Activated naive CD8-positive, alpha-beta T cell treated with anti-CD3 and anti-CD28 coated beads, Interleukin-2, amount 10 ng/mL, durations not matched to agents 7 days and 5 days (primary cell): ENCODE measurements at places on chromosomes 16 and 17.

GRCh38 chr17:55289106-55289446 lies 24.3 kb downstream of the HLF start:
- no peaks in the 10 kb centered on the region for H3K36me3 ChIP-seq
- H3K4me3 ChIP-seq, result no peak overlapping the region
- no peak for DNase-seq

DNA sequence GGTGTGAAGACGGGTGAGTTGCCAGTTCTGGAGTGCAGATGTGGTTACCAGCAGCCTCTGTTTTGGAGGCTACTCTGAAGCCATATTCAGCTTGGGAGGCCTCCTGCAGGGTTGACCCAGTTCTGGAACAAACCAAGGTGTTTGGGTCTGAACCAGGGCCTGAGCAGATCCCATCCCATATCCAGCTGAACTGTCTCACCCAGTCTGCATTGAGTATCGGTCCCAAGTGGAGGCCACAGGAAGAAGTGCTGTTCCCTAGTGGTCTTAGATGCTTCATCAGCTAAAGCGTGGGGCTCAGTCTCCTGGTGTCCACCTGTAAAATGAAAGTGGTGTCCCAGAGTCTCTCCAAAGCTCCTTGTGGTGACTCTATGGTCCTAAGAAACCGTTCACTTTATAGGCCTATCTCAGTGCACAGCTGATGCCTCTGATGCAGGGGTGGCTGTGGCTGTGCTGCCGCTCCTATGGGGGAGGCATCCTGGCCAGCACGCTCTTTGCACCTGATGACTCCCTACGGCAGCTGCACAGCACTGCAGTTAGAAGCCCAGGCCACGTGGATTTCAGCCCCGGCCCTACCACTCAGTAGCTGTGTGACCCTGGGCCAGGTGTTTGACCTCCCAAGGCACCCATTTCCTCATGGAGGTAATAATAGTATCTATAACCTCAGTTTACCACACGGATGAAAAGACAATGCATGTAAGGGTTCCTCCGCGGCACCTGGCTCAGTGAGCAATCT lies 21.0 kb downstream of the CBX4 start:
- no peak for DNase-seq
- H3K36me3 ChIP-seq, result no peaks in the 10 kb centered on the region
- no peak overlapping the region for H3K4me3 ChIP-seq
- peaks cover 61% of the 10 kb centered on the region for H3K27me3 ChIP-seq
- peaks cover 5% of the 10 kb centered on the region for H3K4me1 ChIP-seq

- H3K4me1 ChIP-seq, result peaks cover 44% of the 10 kb centered on the region
- peaks cover 23% of the 10 kb centered on the region for H3K36me3 ChIP-seq
- H3K27me3 ChIP-seq, result peaks cover 2% of the 10 kb centered on the region
- H3K27ac ChIP-seq, result peak overlapping the region; percentile 51
- no peak for DNase-seq
Observed at GRCh38 chr17:8225813-8226535, 15.6 kb upstream of the AURKB start.

DNA sequence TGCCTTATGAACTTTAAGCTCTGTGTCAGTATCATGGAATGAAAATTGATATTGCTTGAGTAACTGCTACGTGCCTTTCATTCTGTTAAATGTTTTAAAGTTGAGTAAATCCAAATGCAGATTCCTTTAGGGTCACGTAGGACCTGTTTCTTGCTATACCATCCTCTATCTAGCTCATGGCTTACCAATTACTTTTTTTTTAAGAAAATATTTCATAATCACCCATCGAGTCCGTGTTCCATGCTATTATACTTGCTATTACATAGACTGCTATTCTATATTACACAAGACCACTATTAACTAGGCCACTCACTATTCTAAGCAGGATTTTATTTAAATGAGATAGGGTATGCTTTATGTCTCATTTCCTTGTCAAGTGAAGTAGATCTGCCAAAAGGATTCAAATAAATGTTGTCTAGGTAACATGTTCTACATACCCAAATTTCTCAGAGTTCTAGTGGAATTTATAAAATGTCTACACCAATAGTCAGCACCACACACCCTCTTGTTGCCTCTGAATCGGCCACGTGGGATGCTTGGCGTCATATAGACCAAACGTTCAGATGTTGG lies 11.9 kb downstream of the ANKFN1 start:
- H3K4me3 ChIP-seq, result no peak overlapping the region
- H3K27ac ChIP-seq, result no peak overlapping the region
- DNase-seq, result no peak
- no peaks in the 10 kb centered on the region for H3K27me3 ChIP-seq
- no peaks in the 10 kb centered on the region for H3K36me3 ChIP-seq

GRCh38 chr17:21292867-21293830 lies 8.6 kb downstream of the MAP2K3 start:
- peaks cover 2% of the 10 kb centered on the region for H3K36me3 ChIP-seq
- no peak overlapping the region for H3K27ac ChIP-seq
- H3K4me3 ChIP-seq, result no peak overlapping the region
- no peaks in the 10 kb centered on the region for H3K27me3 ChIP-seq
- H3K4me1 ChIP-seq, result peaks cover 12% of the 10 kb centered on the region

DNA sequence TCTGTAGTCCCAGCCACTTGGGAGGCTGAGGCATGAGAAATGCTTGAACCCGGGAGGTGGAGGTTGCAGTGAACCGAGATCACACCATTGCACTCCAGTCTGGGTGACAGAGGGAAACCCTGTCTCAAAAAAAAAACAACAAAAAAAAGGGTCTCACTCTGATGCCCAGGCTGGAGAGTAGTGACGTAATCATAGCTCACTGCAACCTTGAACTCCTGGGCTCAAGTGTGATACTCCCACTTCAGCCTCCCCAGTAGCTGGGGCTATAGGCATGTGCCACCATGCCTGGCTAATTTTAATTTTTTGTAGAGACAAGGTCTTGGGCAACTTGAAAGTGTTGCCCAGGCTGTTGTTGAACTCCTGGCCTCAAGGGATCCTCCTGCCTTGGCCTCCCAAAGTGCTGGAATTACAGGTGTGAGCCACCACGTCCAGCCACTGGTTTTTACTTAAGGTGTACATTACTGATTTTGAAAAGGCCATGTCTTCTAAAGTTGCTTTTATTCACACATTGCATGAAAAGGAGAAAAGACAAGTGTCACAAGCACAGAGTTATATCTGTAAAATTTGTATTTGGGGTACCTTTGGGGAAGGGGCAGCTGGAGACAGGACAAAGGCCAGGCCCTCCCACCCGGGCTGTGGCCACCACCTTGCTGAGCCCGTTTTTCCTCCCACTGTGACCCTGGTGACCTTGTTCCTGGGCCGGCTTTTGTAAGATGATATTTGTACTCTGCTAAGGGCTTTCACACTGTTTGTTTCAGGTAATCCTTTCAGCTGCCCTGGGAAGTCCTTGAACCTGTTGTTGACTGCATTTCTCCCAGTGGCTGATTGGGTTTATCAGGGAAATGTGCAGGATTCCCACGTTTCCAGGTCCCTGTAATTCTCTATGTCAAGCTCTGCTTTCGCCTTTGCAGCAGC lies 11.5 kb downstream of the GPT2 start:
- H3K27ac ChIP-seq, result no peak overlapping the region
- H3K36me3 ChIP-seq, result peaks cover 2% of the 10 kb centered on the region
- H3K4me3 ChIP-seq, result no peak overlapping the region

- no peaks in the 10 kb centered on the region for H3K4me1 ChIP-seq
- H3K27ac ChIP-seq, result no peak overlapping the region
- no peak overlapping the region for H3K4me3 ChIP-seq
- DNase-seq, result no peak
Observed at GRCh38 chr16:79970551-79971236, 370.2 kb upstream of the MAF start.

- H3K27me3 ChIP-seq, result no peaks in the 10 kb centered on the region
- H3K4me3 ChIP-seq, result no peak overlapping the region
- H3K4me1 ChIP-seq, result no peaks in the 10 kb centered on the region
- H3K36me3 ChIP-seq, result no peaks in the 10 kb centered on the region
- no peak for DNase-seq
- H3K27ac ChIP-seq, result no peak overlapping the region
Observed at GRCh38 chr17:17540935-17541639, 44.9 kb upstream of the RASD1 start.

- H3K4me3 ChIP-seq, result no peak overlapping the region
- H3K27me3 ChIP-seq, result peaks cover 6% of the 10 kb centered on the region
- DNase-seq, result peak; percentile 66
- peaks cover 5% of the 10 kb centered on the region for H3K4me1 ChIP-seq
Observed at GRCh38 chr17:10316801-10317542, 55.8 kb downstream of the MYH13 start.

DNA sequence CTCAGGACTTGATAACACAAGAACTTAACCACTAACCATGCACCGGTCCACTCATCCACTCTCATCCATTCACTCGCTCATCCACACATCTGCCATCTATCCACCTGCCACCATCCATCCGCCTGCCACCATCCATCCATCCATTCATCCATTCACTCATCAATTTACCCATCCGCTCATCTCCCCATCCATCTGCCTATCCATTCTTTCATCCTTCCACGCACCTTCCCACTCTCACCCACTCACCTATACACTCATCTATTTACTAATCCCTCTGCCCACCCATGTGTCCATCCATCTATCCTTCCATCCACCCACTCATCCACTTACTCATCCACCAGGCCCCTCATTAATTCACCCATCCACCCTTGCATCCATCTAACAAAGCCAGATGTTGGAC lies 131.0 kb downstream of the MRM1 start:
- peaks cover 8% of the 10 kb centered on the region for H3K4me1 ChIP-seq
- H3K27me3 ChIP-seq, result peaks cover 44% of the 10 kb centered on the region
- no peak overlapping the region for H3K4me3 ChIP-seq
- no peaks in the 10 kb centered on the region for H3K36me3 ChIP-seq

- H3K27me3 ChIP-seq, result peaks cover 48% of the 10 kb centered on the region
- H3K36me3 ChIP-seq, result no peaks in the 10 kb centered on the region
Observed at GRCh38 chr17:74529243-74529642, 2.0 kb downstream of the CD300LB start.

- peak overlapping the region; percentile 49 for H3K27ac ChIP-seq
- peaks cover 4% of the 10 kb centered on the region for H3K36me3 ChIP-seq
- H3K4me3 ChIP-seq, result peak overlapping the region; percentile 75
- peak; percentile 64 for DNase-seq
- peaks cover 3% of the 10 kb centered on the region for H3K27me3 ChIP-seq
Observed at GRCh38 chr17:42484304-42484703, 25.6 kb downstream of the ATP6V0A1 start.

- H3K27me3 ChIP-seq, result no peaks in the 10 kb centered on the region
- peaks cover 11% of the 10 kb centered on the region for H3K4me1 ChIP-seq
Observed at GRCh38 chr17:80837711-80838110, 153.9 kb upstream of the CHMP6 start.

DNA sequence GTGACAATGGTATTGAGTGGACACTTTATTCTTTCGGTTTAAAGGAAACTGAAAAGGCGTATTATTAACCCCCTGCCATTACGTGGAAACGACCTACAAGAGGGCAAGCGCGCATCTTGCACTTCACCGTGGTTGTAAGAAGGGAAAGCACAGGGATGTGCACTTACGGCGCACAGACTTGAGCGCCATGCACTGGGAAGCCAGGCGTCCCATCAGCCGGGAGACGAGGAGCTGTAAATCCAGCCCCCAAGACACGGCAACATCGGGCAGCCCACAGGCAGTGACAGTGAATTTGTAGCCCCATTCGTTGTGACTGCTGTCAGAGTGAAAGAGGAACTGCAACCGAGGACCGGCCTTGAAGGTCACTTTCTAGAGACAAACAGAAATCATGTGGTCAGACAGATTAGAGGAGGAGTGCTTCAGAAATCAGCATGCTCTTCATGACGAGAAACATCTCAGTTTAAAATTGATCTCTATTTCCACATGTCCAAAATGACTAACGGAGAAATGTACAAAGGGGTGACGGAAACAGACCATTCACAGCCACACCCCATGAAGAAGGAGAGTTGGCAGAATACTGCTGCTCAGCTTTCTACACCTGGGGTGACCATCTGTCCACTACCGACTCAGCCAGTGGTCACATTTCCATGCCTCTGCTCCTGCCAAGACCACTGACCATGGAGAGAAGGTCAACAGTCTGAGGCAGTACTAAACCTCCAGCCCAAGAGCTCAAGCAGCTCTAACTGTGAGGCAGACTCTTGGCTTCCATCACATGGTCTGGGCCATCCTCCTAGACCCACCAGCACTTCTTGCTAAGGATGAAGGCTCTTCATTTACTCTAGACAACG lies 68.6 kb downstream of the ZZEF1 start:
- no peaks in the 10 kb centered on the region for H3K27me3 ChIP-seq
- DNase-seq, result no peak
- peaks cover under 1% of the 10 kb centered on the region for H3K4me1 ChIP-seq
- no peak overlapping the region for H3K4me3 ChIP-seq
- H3K36me3 ChIP-seq, result peaks cover 25% of the 10 kb centered on the region

GRCh38 chr16:51655249-51655648 lies 504.2 kb upstream of the SALL1 start:
- no peak for DNase-seq
- no peak overlapping the region for H3K27ac ChIP-seq
- no peaks in the 10 kb centered on the region for H3K4me1 ChIP-seq

DNA sequence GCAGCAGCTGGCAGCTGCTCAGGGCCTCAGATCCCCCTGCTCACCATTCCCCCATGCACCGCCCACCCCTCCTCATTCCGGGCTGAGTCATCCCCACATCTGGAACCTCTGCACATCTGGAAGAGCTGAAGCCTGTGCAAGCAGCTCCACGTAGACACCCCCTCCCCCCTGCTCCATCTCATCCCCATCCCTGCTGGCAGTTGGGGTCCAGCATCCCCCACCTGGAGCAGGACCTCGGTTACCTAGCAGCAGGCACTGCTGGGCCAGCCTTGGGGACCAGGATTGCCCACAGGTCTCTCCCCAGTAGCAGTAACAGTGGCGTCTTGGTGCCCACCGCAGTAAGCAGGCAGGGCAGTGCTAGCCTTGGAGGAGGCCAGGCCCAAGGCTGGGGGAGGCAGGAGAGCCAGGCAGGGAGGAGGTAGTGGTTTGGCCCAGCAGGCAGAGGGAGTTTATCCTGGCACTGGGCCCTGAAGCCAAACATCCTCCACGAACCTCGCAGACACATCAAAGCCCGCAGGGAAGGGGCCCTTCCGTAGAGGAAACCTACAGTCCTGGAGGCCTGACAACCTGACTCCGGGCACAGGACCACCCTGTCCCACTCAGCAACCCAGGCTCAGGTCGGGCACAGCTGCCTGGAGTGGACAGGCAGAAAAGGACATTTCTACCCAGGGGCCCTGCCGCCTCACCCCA lies 7.7 kb upstream of the TMEM92 start:
- H3K27me3 ChIP-seq, result peaks cover 10% of the 10 kb centered on the region
- no peaks in the 10 kb centered on the region for H3K36me3 ChIP-seq

GRCh38 chr16:17301184-17301583 lies 169.6 kb downstream of the XYLT1 start:
- no peak for DNase-seq
- H3K4me3 ChIP-seq, result no peak overlapping the region
- peaks cover 65% of the 10 kb centered on the region for H3K4me1 ChIP-seq
- peaks cover 24% of the 10 kb centered on the region for H3K36me3 ChIP-seq
- no peaks in the 10 kb centered on the region for H3K27me3 ChIP-seq

GRCh38 chr16:65621640-65622039 lies 499.8 kb upstream of the CDH11 start:
- H3K27me3 ChIP-seq, result no peaks in the 10 kb centered on the region
- H3K27ac ChIP-seq, result no peak overlapping the region
- H3K4me1 ChIP-seq, result no peaks in the 10 kb centered on the region
- no peak overlapping the region for H3K4me3 ChIP-seq
- no peaks in the 10 kb centered on the region for H3K36me3 ChIP-seq

GRCh38 chr16:4591706-4592470 lies 22.8 kb downstream of the UBALD1 start:
- H3K36me3 ChIP-seq, result peaks cover 2% of the 10 kb centered on the region
- H3K4me1 ChIP-seq, result no peaks in the 10 kb centered on the region
- no peak overlapping the region for H3K4me3 ChIP-seq
